Activated CD8-positive, alpha-beta T cell treated with anti-CD3 and anti-CD28 coated beads for 36 hours (primary cell): ENCODE measurements at places on chromosomes 13 and 19. TPM values are rescaled to one million over a fixed set of nuclear protein-coding genes. Genes with fewer than 3 reads are reported as not detected.

KLF16 gene
- 25.6 TPM for total RNA-seq

OR4F17 gene
- not detected for total RNA-seq

DNA sequence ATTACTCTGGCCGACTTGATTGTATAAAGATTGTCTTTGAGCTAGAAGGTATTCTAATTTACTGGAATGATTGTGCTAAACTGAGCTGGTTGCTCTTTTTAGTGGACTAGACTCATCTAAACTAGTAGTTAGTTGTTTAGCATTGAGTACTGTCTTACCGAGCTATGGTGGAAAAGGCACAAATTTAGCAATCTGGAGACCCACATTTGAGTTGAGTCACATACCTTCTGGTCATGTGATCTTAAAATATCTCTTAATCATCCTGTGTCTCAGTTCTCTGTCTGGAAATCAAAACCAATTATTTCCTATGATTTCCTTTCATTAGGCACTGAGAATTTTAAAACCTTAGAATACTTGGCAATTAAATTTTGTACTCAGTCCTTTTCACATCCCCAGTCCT is 349.5 kb downstream of the IRS2 start:
- no peak for DNase-seq

DNA sequence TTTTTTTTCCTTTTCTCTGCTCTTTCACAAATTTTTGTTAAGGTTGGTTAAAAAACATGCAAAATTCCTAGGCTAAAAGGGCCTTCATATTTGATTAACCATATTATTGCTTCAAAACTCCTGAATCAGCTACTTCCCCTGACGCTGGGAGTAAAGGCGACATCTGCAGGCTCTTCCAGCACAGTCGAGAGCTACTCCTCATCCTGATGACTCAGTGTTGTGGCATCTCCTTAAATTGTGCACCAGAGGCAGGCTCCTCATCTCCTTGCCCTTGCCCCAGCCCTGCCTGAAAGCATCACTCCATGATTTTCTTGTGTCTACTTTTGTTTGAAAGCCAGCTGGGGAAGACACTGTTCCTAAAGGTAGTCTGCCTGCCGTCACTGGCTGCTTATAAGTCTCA is 24.5 kb upstream of the SOX1 start:
- DNase-seq: no peak

DNA sequence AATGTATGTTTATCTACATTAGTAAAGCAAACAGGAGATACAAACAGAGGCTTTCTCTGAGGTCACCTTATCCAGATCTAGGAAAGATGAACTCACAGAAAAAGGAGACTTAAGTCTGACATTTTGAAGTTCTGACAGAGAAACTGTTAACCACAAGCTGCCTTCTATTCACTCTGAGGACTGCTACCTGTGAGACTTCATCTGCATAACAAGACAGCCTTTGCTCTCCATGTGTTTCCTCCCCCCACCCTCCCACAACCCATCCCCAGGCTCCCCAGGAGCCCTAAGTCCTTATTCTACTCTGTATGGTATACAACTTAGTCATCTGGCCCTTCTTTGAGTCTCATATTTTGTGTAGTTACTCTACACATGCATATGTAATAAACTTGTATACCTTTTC is 699.0 kb downstream of the FGF9 start:
- DNase-seq: no peak

KLK3 gene
- not detected for total RNA-seq

SIGLEC12 gene
- 0.34 TPM for total RNA-seq

GRCh38 chr19:41691268-41691970 is 3.3 kb upstream of the CEACAM7 start:
- DNase-seq: peak; percentile 45

- DNase-seq: peak; percentile 77
Measured at GRCh38 chr19:6476155-6476895, 5.3 kb downstream of the DENND1C start.

BCL3 gene
- 22.8 TPM for total RNA-seq

- no peak for DNase-seq
Measured at GRCh38 chr19:45542234-45542668, 35.0 kb downstream of the VASP start.

RGCC gene
- total RNA-seq: 135 TPM

CEACAM6 gene
- not detected for total RNA-seq

DNA sequence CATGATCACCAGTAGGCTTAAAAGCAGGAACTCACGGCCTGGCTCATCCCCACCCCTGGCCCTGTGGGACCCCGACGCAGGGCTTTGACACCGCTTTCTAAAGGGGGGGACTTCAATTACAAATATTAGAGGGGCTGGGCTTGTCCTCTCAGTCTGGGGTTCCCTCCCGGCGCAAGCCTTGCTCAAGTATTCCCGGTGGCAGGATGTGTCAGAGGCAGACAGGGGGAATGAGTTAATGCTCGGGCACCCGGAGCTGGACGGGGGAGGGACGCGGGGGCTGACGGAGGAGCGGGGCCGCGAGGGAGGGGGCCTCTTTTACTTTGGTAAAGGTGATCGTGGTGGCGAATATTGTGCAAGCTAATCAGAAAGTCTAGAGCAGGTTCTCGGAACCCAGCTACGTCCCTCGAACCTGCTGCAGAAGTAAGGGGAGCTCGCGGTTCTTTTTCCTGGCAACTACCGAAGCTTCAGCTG is 1.1 kb downstream of the FGF14 start:
- DNase-seq: peak; percentile 5

GRCh38 chr13:98478189-98479129 is 98.4 kb downstream of the STK24 start:
- DNase-seq: peak; percentile 56

DNA sequence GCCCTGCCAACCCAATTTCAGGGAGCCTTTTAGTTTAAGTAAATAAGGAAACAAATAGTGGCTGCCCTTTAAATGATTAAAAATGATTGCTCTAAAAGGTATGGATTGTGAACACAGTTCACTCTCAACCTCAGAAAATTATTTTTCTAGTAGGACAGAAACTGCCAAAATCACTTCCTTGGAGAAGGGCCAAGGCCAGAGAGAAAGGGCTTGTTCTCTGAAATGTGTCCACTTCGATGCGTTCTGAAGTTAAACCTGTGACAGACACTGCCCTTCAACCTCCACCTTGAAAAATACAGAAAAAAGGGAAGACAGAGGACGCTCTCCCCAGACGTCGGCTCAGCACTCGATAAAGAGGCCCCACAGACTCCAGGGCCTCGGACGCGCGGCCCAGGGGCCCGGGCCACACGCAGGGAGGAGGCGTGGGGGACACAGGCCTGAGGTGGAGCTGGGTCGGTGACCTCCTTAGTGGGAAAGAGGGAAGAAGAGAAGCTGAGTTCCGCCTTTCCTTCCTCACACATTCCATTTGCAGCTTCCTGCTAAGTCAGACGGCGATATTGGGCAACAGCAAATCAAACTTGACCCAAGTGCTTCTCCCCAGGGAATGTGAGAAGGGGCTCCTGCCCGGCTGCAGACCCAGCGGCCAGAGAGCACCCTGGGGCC is 63.6 kb downstream of the RASA3 start:
- no peak for DNase-seq

DNA sequence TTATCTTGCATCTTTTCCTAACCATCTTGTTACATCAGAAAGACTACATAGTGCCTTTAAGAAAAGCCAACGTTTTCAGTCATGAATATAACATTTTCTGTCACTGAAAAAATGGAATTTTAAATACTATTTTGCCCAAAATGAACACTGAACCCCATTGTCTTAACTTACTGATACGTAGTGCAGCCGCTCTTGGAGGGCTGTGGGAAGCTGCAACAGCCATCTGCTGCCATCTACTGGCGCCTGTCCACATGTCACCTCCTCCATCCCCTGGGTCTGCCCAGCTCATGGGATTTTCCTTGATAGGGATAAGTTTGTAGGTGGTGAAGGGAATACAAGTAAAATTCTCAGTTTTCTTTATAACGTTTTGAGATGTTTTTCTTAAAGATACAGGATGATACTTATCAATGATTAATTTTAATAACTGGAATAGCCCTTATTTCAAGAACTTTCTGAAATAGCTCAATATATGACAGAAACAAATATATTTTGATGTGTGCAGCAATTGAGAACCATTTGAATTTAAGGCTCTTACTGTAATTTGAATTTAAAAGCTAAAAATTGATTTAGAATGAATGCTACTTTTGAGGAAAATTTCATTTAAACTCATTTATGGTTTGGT is 73.7 kb downstream of the GGACT start:
- DNase-seq: peak; percentile 83

DOHH gene
- total RNA-seq: 17.0 TPM

ZNF556 gene
- not detected for total RNA-seq

- DNase-seq: no peak
Measured at GRCh38 chr13:110209950-110210603, 96.9 kb downstream of the COL4A1 start.

- no peak for DNase-seq
Measured at GRCh38 chr19:391726-392374, 17.1 kb downstream of the C2CD4C start.

FFAR2 gene
- not detected for total RNA-seq
